A549 treated with CORT108297 at 1 μM for 4 hours (cell line): ENCODE measurements at places on chromosomes 7 and 10. TPM values are rescaled to one million over a fixed set of nuclear protein-coding genes. Genes with fewer than 3 reads are reported as not detected.

The SLC39A12 gene
- not detected in 5 replicates for total RNA-seq

The SPDYE2 gene
- total RNA-seq: not detected in 5 replicates

The H2BK1 gene
- total RNA-seq: not detected in 5 replicates

The HOGA1 gene
- 0.76 to 1.8 TPM (median 1.1 TPM) in 5 replicates for total RNA-seq

The NUDT1 gene
- 83.7 to 114 TPM (median 104 TPM) in 5 replicates for total RNA-seq

The ZNF239 gene
- total RNA-seq: 2.3 to 4.5 TPM (median 2.5 TPM) in 5 replicates

The GARS1 gene
- total RNA-seq: 134 to 189 TPM (median 149 TPM) in 5 replicates

The INMT gene
- not detected in 5 replicates for total RNA-seq

The IMMP2L gene
- total RNA-seq: 15.9 to 24.4 TPM (median 17.5 TPM) in 5 replicates

The PLA2G12B gene
- not detected in 5 replicates for total RNA-seq

The CYP3A7 gene
- total RNA-seq: 0.06 TPM in 1 of 5 replicates, not detected in the others

The TES gene
- total RNA-seq: 46.0 to 63.2 TPM (median 52.5 TPM) in 5 replicates

The C10orf62 gene
- total RNA-seq: 0.10 TPM in 1 of 5 replicates, not detected in the others

The RARRES2 gene
- total RNA-seq: not detected in 5 replicates

The STAMBPL1 gene
- total RNA-seq: 30.9 to 35.2 TPM (median 33.8 TPM) in 5 replicates

The SEMA3D gene
- 0.05 to 0.06 TPM (median 0.06 TPM) in 3 of 5 replicates, not detected in the others for total RNA-seq

The MYOZ1 gene
- not detected in 5 replicates for total RNA-seq

The HPSE2 gene
- total RNA-seq: not detected in 5 replicates

The HMX2 gene
- total RNA-seq: 0.08 to 0.14 TPM (median 0.11 TPM) in 4 of 5 replicates, not detected in the other

The GHRHR gene
- not detected in 5 replicates for total RNA-seq

The DOCK4 gene
- total RNA-seq: 3.7 to 6.3 TPM (median 5.6 TPM) in 5 replicates

The FANK1 gene
- 2.5 to 4.0 TPM (median 2.8 TPM) in 5 replicates for total RNA-seq

The ATOH7 gene
- total RNA-seq: 0.12 to 0.34 TPM (median 0.28 TPM) in 5 replicates

The RPEL1 gene
- 0.05 to 0.08 TPM (median 0.07 TPM) in 4 of 5 replicates, not detected in the other for total RNA-seq

The SUN3 gene
- total RNA-seq: 0.15 to 0.16 TPM in 2 of 5 replicates, not detected in the others
